ENCODE measurements at places on chromosomes 16 and 17. TPM values are rescaled to one million over a fixed set of nuclear protein-coding genes. Genes with fewer than 3 reads are reported as not detected.

GRCh38 chr17:29003289-29003688 is 2.5 kb downstream of the SEZ6 start:
- DNase-seq: no peak

PYDC1 gene
- not detected for total RNA-seq

- no peak for DNase-seq
Measured at GRCh38 chr17:17535957-17536356, 39.8 kb upstream of the RASD1 start.

DNA sequence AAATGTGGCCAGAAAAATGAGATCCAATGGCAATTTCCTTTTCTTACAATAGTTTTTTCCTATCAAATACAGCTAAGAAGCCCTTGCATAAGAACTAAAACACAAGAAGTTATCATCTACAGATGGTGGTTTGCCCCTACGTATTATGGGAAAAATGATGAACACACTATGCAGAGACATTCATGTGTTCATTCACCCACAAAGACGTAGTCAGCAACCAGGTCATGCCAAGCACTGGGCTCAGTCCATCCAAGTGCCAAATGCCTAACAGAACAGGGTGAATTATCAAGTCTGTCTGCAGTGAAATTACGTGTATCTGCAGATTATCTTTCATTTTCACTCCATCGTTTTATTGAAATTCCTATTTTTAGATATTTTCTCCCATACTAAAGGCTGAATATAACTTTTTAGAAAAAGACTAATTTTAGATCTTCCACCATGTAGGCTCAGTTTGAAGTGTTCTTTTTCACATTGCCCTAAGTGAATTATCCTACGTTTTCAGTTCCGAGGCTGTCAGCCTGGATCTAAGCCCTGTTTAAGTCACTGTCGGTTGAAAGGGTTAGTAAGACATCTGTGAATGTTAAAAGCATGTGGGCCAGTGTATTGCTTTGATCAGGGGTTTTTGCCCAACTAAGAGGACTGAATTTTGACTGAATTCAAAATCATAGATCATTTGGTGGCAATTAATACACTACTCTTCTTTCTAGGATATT is 78.1 kb upstream of the DHX40 start:
- no peak for DNase-seq

DNA sequence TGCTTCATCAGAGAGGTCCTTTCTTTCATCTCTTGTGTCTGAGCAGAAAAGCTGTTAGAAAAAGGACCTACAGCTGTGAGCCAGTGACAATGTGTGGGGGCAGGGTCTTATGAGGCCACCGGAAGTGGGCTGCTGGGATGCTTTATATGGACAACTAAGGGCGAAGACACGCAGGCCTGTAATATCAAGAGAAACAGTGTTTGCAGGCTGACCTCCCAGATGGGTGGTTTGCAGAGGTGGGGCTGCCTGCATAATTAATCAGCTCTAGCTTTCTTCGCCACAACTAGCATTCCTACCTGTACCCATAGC is 30.4 kb upstream of the SALL1 start:
- DNase-seq: no peak

NATD1 gene
- total RNA-seq: 12.7 TPM

DNA sequence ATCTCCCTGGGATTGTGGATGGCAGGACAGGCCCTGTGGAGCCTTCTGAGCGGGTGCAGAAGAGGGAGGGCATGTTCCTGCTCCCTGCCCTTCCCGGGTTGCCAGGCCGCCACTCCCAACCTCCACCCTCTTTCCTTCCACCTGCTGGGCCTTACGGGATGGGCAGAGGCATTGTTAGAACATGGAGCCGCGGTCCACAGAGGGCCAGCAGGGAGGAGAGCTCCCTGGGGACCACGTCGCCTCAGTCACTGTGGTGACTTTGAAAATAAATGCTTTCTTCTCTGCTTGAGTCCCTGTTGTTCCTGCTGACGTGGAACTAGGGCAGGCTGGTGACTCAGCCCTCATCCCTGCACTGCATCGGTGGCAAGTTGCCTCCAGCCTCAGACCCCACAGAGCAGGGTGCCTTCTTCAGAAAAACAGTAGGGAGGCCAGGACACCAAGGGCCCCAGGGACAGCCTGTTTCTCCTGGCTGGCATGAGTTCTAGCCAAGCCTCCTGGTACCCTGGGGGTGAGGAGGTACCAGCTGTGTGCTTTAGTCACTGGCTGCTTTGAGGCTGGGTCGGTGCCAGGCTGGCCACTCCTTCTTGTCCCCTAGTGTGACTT is 224.9 kb downstream of the SEC14L1 start:
- DNase-seq: no peak

DNA sequence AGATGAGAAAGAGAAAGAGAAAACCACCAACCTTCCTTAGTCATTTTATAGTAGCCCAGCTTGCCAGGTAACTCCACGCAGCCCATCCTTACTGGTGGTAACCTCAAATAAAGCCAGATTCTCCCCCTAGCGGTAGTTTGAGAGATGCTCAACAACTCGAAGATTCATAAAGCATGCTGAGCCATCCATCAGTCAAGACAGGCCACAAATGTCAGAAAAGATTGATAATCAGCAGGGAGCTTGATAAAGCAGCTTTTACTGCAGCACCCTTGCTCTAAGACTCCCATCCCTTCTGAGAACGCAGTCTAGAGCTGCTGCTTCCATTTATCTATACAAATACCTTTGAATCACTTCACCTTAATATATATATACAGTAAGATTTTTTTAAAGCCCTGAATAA is 451.5 kb upstream of the HSBP1 start:
- DNase-seq: no peak

DNA sequence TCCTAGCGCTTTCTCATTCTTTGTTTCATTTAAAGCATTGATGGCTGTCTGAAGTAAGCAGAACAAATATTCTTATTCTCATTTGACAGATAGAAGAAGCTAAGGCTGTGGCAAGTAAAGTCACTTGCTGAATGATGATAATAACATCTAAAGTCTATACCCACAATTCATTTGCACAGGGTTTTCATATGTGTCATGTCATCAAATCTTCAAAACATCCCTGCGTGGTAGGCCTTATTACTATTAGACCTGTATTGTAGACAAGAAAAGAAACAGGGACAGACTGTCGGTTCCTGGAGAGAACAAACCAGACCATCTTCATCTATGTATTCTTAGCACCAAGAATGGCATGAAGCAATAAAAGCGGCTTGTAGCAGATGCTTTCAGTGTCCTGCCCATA is 85.9 kb downstream of the ASIC2 start:
- no peak for DNase-seq

GRCh38 chr16:68689921-68690320 is 44.8 kb downstream of the CDH3 start:
- no peak for DNase-seq

DNA sequence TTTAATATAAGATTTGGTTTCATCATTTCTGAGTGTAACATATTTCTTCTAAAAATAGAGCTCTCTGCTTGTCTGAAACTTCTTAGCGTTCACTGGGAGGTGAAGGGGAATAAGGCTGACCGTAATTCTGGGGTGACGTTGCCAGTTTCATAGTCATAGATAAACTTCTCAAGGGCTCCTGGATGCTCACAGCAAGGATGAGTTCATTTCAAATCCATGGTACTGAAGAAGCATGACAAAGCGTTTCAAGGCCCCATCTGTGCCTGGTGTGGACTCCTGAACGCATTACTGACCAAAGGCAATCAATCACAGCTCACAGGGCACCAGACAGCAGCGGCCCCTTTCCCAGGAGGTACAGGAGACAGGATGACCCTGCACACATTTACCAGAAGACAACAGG is 12.0 kb upstream of the EVPL start:
- no peak for DNase-seq

DNA sequence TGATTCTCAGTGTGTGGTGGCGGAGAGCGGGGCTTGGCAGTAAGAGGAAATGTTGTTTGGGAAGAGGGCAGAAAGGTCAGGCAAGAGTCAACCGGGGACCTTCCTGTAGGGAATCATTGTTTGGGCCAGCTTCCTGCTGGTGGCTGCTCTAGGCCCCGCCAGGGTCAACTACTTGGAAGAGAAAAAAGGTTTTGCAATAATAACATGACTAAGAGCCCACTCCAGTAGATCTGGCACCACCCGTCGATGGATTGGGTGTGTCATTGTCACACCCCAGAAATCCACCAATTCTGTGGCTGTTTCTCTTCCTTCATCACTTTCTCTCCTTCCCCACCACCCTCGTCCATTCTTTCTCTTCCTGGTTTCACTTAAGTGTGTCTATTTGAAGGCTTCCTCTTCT is 4.2 kb upstream of the KRT24 start:
- no peak for DNase-seq

GRCh38 chr16:73864868-73865267 is 431.7 kb upstream of the PSMD7 start:
- no peak for DNase-seq

SNN gene
- total RNA-seq: 39.9 TPM

- DNase-seq: no peak
Measured at GRCh38 chr17:58507123-58507634, 7.3 kb downstream of the MTMR4 start.

All from mesothelial cell of epicardium (in vitro differentiated cells).